ENCODE measurements at places on chromosomes 12 and 14.

- peak; percentile 39 for DNase-seq
These were observed 255.8 kb upstream of the FOXN3 start for GRCh38 chr14:89672636-89673511.

DNA sequence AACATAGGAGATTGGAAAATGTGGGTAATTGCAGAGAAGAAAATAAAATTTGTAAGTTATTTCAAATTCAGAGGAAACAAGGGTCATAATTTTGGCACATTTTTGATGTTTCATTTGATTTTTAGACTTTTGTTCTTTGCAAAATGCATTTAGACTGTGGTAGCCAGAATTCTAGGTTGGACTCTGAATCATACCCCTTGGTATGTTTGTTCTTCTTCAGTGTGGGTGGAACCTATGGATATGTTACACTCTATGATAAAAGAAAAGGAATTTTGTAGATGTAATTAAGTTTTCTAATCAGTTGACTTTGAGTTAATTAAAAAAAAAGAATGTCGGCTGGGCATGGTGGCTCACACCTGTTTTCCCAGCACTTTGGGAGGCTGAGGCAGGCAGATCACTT, 827.0 kb downstream of the AACS start:
- no peak for DNase-seq

- peak; percentile 69 for DNase-seq
These were observed 41.6 kb downstream of the DUSP16 start for GRCh38 chr12:12521044-12521485.

DNA sequence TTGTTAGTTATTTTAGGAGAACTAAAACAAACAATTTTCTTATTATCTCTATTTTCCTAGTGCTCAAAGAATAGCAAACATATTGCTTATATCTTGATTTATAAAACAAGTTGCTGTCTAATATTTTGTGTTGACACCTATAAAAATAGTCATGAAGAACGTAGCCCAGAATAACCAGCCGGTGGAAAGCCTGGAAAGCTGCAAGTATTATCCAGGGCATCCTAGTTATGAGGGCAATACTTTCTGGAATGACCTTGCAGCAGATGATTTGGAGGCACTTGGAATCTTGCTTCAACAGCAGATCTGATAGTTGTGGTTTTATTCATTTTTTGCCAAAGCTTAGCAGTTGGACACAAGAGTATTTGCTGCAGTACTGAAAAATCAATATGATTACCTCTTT, 948.7 kb downstream of the LRFN5 start:
- DNase-seq: no peak

DNA sequence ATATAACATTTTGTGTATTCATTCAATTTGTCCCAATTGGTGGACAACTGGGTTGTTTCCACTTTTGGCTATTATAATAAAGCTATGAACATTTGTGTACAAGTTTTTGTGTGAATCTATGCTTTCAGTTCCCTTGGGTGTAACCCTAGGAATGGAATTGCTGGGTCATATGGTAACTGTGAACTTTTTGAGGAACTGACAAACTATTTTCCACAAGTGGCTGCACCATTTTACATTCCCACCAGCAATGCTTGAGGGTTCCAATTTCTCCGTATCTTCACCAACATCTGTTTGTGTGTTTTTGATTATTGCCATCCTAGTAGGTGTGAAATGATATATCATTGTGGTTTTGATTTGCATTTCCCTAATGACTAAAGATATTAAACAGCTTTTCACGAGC, 13.0 kb downstream of the LPCAT3 start:
- no peak for DNase-seq

- DNase-seq: peak; percentile 61
These were observed 373.5 kb upstream of the OR4E1 start for GRCh38 chr14:22047115-22047514.

DNA sequence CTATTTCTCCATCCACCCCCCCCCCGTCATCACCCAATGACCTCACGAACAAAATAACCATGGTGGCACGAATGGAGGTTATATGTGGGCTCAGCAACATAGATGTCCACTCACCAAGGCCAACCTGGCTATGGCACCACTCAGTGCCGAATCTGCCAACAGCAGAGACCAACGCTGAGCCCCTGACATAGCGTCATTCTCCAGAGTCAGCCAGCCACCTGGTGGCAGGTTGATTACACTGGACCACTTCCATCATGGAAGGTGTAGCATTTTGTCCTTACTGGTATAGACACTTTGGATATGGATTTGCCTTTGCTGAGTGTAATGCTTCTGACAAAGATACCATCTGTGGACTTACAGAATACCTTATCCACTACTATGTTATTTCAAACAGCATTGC, 24.2 kb upstream of the DYRK2 start:
- no peak for DNase-seq

- no peak for DNase-seq
These were observed 28.7 kb downstream of the CRY1 start for GRCh38 chr12:107064687-107065086.

DNA sequence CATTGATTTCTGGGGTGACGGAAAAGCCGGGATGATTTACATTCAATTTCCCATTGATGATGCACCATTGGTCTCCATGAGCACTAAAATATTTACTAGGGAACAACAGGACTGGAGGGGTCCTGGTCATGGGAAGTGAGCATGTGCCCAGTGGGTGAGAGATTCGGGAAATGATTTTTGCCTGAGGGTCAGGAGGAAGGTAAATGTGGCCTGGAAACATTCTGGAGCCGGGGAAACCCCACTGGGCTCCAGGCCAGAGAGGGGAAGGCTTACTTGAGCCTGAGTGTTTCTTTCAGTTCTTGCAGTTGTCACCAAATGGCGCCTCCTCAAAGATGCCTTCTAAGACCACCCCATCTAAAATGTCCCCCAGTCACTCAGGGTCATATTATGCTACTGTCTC, 532.3 kb upstream of the TBX3 start:
- no peak for DNase-seq

DNA sequence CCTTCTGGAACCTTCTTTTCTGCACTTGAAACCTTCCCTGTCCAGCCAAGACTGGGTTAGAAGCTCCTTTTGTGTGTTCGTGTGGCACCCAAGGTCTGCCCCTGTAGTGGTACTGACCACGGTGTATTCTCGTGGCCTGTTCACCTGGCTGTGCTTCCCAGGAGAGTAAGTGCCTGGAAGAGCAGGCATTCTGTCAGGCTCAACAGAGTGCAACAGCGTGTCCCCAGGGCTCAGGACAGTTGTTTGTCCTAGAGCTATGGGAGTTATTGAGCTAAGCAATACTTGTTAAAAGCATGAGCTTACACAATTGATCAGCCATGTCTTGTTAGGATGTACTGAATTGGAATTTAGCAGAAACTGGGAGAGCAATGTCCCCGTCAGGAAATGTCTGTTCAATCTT, 12.9 kb upstream of the SLC38A2 start:
- no peak for DNase-seq

DNA sequence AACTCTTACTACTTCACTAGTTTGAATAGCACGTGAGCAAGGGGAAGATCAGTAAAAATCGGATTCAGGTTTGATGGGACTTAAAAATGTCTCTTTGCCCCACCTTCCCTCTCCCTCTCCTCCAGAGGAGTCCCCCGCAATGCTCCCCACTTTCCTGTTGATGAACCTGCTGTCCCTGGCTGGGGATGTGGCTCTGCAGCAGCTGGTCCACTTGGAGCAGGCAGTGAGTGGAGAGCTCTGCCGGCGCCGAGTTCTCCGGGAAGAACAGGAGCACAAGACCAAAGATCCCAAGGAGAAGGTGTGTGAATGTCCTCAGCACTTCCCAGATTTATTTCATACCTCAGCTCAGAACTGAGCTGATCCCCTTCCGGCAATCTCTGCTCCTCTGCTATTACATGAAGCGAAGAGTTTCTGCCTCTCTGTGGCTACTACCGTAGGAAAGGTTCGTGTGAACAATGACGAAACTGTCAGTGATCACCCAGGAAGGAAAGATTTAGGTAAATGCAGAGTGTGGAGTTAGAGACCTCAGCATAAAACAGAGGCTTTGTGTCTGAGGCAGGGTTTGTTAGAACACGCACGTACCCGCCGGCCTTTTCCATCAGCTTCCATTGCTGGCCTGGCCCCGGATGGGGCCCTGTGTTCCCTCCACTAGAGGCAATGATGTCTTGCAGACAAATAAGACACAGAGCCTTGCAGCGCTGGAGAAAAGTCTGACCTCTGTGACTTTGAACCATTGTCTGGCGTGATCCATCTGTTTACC, 7.4 kb upstream of the GAPDH start:
- peak; percentile 24 for DNase-seq

- peak; percentile 9 for DNase-seq
These were observed 199.5 kb upstream of the PLEKHG7 start for GRCh38 chr12:92503029-92503931.

DNA sequence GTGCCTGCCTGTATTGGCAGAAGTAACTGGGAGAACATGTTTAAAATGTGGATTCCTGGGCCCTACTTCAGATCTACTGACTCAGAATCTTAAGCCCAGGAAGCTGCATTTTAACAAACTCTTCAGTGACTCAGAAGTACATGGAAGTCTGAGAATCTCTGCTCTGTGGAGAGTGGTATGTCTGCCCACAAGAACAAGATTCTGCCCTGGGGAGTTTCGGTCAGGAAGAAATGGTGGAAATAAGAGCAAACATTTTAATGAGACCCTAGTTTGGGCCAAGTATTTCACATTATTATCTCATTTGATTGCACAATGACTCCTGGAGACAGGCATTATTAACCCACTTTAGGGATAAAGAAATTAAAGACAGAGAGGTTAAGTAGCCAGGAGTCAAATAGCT, 8.2 kb downstream of the ALDH1L2 start:
- no peak for DNase-seq

- no peak for DNase-seq
These were observed 15.5 kb upstream of the NTN4 start for GRCh38 chr12:95805864-95806671.

DNA sequence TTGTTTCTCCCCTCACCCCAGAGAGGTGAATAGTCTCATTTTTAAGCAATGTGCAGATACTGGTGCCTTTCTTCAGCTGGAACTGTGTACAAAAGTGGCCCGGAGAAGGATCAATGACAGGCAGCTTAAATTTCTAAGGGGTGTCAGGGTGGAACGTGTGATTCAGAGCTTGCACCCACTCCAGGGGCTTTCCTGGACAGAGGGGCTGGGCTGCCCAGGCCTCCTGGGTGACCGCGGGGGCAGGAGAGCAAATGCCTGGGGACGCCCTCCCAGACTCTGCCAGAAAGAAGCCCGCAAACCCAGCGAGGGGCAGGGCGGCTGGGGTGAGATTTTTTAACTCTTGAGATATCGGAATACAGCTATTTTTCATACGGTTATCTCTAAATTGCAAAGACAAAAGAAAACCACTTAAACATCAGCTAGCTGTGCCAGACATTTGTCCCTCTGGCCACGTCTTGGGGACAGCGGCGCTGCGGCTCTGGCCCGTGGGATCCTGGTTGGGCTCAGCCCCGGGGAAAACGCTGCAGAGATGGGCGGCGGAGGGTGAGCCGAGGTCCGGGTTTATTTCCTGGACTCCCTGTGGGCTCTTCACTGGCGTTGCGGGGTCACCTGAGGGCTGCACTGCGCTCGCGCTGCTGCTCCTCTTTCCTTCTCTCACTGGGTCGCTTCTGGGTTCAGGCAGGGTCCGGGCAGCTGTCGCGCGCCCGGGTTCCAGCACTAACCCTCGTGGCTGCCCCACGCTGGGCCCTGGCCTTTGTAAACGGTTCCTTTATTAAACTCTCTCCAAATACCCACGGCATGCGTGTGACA, 35.8 kb downstream of the NFKBIA start:
- DNase-seq: no peak

GRCh38 chr12:27334042-27334720, 1.5 kb downstream of the BMAL2 start:
- DNase-seq: no peak

DNA sequence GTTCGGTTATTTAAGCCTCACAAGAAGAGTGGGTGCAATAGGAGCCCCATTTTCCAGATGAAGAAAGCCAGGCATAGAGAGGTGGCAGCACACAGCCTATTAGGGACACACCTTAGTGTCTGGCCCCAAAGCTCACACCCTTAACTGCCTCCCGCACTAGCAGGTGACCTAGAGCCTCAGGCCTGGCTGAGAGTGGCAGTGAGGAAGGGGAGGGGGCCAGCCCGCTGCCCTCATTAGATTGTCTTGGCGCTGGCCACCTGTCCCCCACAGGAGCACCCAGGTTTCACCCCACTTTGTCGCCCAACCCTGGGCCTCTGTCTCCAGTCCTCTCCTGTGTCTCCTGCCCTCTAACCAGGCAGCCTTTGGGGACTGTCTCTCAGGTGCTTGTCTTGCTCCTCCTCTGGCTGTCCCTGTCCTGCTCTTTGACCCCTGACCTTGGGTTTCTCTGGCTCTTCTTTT, 18.5 kb upstream of the PGF start:
- peak; percentile 13 for DNase-seq

GRCh38 chr12:31011746-31012566, 61.7 kb upstream of the DDX11 start:
- no peak for DNase-seq
